Effector CD8-positive, alpha-beta T cell (primary cell): ENCODE measurements at places on chromosomes 4 and X.

DNA sequence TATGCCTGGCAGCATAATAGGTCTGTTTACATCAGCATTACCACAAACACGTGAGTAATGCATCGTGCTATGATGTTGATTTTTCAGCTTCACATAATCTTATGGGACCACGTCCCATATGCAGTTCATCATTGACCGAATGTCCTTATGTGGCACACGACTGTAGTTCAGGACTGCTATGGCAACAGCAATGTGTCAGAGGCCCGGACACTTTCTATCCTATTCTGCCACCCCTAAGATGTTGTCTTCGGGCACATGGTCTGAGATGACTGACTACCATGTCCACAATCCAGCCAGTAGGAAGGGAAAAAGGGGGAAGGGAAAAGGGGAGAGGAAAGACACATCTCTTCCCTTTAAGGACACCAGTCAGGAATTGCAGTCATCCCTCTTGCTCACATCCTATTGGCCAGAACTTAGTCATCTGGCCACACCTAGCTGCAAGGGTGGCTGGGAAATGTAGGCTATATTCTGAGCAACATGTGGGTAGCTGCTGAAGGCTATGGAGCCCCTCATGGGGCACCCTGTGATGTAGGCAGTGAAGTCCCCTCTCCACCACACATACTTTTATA, 196.0 kb upstream of the RBPJ start:
- no peak for DNase-seq

DNA sequence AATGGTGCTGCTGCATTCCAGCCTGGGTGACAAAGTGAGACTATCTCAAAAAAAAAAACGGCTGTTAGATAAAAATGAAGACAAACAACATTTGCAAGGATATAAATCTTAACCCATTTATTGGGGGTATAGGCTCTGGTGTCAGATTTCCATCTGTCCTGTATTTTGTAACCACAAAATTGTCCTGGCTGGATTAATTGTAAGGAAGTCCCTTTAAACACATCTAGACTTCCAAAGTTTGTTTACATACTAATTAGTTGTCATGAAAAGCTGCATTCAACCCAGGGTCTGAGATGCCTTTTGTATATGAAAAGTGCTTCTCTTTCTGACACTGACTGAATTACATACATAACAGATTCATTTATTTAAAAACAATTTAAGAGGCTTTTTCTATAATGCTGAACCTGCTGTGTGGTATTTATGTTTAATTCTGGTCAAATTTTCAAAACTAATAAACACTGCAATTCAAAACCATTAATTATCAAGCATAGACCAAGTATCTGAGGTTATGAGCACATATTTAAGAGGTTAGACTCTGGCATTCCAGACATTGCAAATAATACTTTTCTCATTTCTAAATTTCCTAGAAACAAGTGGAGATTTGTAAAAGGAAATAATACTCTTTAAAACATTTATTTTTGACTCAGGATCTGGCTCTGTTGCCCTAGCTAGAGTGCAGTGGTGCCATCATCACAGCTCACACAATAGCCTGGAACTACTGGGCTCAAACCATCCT, 17.5 kb upstream of the UGDH start:
- no peak for DNase-seq

DNA sequence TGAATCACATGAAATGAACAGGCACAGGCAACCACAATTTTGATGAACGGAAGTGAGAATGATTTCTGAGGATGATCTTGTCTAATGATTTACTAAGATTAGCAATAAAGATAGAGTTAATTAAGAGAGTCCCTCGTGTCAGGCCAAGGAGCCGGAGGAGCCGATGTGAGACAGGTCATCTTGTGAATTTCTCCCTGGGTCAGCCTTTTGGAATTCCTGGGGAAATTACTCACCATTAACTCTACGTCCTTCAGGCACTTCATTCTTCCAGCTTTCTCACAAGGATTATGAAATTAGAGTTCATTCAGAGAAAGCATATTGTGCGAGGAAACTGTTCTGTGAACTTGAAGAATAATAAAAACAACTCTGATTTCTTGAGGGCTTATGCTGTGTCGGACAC, 86.7 kb downstream of the PSAPL1 start:
- DNase-seq, result no peak

- DNase-seq, result no peak
Measured at GRCh38 chrX:86195343-86195742, 47.1 kb downstream of the DACH2 start.

DNA sequence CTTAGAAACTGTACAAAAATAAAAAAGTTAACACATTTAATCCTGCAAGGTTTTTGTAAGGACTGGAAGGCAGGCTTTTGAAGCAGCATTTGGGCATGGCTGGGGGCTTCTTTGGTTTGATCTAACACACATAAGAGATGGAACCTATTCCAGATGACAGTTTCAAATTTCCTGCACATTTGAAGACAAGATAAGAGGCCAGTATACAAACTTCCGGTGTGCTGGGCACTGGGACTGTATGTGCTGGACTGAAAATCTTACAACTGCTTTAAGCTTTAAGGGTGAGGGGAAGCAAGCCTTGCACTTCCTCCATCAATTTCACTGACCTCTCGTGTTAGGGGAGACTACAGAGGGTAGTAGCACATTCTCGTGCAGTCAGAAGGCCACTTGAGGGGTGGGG, 122.9 kb downstream of the AMMECR1 start:
- no peak for DNase-seq

DNA sequence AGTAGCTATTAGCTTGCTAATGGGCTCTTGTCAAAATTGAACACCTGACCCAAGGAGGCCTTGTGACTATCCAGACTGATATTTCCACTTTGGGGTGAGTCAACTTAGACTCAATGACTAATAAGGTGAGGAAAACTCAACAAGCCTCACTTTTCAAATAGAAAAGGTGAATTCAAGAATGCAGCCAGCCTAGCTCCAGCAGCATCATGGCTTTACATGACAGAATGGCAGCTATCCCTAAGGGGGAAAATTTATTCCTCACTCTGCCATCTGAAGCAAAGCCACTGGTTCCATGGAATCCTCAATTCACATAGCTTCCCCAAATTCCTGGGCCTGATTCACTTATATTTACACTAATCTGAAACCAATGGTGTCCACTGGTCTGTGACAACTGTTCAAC, 29.1 kb upstream of the RAB9B start:
- DNase-seq, result no peak

DNA sequence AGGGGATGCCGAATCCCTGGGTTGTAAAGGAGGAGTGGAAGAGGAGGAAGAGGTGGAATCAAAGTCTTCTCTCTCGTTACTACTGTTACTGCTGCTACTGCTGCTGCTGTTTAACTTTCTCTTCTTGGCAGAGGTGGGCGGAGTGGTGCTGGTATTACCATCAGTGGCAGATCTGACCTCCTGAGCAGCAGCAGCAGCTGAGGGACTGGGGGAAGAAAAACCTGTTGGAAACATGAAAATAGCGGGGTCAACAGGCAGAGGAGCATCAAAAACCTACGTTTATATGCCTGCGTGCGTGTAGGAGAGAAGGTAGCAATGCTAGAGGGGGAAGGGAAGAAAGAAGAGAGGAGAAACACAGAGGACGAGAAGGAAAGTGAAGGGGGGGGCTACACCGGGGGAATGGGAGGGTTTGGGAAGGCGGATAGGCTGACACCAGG, 339 bp downstream of the CUL4B start:
- no peak for DNase-seq

DNA sequence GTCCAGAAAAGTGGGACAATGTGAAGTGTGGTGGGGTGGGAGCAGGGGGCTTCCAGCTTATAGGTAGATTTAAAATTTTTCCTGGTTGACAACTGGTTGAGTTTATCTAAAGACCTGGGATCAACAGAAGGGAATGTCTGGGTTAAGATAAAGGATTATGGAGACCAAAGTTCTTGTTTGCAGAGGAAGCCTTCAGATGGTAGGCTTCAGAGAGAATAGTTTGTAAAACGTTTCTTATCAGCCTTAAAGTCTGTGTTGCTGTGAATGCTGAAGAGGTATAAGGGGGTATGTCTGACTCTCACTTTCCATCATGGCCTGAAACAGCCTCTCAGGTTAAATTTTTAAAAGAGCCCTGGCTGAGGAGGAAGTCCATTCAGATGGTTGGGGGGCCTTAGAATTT, 20.5 kb downstream of the MGST2 start:
- DNase-seq, result no peak

GRCh38 chr4:8869898-8870646, 1.6 kb downstream of the HMX1 start:
- DNase-seq, result no peak

GRCh38 chrX:38312436-38312835, 14.9 kb downstream of the RPGR start:
- no peak for DNase-seq
